ENCODE measurements at places on chromosomes 4 and X.

DNA sequence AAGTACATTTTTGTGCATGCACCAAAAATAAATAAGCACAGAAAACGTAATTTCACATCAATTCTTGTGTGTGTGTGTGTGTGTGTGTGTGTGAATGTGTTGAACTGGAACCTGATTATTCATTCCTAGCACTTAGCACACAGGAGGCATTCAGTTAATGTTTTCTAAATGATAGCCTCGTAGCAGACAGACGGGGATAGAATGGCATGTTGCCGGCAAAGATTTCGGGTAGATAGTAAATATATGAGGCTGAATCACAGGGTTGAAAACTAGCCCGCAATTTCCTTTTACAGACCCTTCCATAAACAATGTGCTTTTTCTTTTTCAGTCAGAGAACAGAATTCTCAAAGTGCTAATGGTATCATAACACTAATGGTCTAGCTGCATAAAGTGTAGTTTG lies 13.5 kb downstream of the MAOB start:
- no peak for DNase-seq

- DNase-seq: no peak
Observed at GRCh38 chr4:187212446-187213080, 488.9 kb upstream of the FAT1 start.

DNA sequence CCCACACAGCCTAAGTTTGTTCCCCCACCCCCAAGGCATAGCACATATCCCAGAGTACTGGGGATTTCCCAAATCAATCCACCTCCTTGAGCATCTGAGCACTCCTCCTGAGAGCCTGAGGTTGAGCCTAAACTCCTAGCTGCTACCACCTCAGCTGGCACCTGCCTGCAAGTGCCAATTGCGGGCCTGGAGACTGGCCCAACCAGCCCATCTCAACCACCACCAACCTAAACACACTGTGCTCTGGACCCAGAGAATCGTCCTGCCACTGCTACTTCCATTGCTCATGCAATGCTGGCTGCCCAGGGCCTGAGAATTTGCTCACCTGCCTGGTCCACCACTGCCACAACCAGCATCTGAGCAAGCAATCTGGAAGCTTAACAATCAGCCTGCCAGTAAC lies 177.1 kb downstream of the FGF13 start:
- DNase-seq: no peak

- no peak for DNase-seq
Observed at GRCh38 chr4:150874338-150875226, 140.5 kb downstream of the LRBA start.

DNA sequence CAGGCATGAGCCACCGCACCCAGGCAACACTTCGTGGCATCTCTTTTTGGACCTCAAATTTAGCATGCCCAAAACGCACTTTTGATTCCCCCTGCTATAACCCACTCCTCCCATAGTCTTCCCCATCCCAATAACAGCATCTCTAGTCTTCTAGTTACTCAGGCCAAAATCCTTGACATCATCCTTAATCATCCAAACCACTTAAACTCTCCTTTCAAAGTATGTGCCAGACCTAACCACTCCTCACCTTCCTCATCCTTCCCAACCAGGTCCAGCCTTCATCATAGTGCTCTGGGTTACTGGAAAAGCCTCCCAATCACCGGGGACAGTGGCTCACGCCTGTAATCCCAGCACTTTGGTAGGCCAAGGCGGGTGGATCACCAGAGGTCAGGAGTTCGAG lies 41.9 kb downstream of the AFAP1 start:
- DNase-seq: no peak

GRCh38 chr4:187666034-187666433 lies 329.5 kb upstream of the ZFP42 start:
- DNase-seq: no peak

GRCh38 chrX:153686711-153687110 lies 1.0 kb upstream of the SLC6A8 start:
- DNase-seq: no peak

DNA sequence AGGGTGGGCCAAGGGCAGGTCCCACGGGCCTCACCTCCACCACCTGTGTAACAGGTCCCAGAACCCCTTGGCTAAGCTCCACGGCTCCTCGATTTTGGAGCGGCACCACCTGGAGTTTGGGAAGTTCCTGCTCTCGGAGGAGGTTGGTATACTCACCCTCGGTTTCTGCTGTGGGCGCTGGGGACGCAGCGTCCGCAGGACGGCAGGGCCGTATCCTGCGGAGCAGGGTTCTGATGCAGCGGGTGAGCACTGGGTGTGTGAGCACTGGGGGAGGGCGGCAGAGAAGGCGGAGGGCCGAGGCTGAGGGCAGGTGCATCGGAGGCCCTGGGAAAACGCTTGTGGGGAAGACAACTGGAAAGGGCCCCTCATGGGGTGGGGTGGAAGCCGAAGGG lies 11.0 kb downstream of the ATP5ME start:
- DNase-seq: no peak

GRCh38 chr4:8346838-8347605 lies 77.5 kb downstream of the HTRA3 start:
- DNase-seq: no peak

- no peak for DNase-seq
Observed at GRCh38 chr4:7658341-7659204, 223.8 kb upstream of the PSAPL1 start.

DNA sequence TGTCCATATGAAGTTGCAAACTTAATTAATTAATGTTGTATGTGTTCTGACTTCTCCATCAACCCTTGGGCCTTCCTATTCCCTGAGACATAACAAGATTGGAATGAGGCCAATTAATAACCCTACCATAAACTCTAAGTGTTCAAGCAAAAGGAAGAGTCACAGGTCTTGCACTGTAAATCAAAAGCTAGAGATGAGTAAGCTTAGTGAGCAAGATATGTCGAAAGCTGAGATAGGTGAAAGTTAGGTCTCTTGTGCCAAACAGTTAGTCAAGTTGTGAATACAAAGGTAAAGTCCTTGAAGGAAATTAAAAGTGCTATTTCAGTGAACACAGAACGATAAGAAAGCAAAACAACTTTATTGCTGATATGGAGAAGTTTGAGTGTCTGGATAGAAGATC lies 58.2 kb upstream of the GPRIN3 start:
- no peak for DNase-seq

GRCh38 chrX:42691196-42691595 lies 86.8 kb downstream of the PPP1R2C start:
- no peak for DNase-seq

GRCh38 chr4:39525822-39526690 lies 1.2 kb downstream of the UGDH start:
- peak; percentile 3 for DNase-seq

DNA sequence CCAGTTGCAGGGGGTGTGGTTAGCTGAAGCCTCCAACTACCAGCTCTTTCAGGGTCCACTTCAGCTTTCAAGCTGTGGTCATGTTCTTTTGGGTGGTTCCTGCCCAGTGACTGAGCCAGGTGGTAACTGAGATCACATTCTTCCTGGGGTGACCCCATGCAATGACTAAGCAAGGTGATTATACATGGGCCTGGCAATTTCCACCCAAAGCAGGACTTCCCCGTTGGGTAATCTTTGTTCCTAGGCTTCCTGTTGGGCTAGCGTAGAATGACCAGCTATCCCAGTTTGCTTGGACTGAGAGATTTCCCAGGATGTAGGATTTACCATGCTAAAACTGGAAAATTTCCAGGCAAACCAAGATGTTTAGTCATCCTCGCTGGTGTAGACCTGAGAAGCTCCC lies 18.4 kb upstream of the MAGEB17 start:
- DNase-seq: no peak

DNA sequence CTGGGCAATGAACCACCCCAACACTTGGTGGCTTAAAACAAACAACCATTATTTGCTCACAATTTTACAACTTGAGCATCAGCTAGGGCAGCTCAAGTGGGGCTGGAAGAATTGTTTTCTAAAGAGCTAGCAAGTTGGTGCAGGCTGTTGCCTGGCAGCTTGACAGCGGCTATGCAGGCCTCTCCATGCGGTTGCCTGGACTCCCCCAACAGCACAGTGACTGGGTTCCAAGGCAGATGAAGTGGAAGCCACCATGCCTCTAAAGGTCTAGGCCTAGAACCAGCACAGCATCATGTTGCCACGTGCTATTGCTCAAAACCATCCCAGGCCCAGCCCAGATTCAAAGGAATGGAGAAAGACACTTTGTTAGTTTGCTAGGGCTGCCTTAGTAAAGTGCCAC lies 114.8 kb downstream of the BCOR start:
- DNase-seq: no peak

DNA sequence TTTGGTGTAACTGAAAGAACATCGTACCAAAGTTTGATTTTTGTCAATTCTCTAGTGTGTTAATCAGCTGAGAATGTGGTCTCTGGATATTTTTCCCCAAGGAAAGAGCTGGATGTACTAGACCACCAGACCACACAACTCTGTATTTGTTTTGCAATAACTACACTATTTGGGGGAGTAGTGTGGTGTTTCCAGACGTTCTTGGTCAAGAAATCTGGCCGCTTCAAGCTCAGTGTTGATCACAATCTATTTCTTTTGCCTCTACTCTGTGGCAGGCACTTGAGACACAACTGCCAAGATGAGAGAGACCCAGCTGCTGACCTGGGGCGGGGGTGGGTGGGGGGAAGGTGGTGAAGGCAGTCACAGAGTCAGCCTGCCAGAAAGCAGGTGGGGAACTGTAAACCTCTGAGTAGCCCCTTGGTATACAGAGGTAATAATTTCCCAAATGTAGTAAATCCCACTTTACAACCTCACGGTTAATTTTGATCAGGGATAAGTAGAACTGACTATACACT lies 30.6 kb downstream of the PTTG2 start:
- no peak for DNase-seq
